ENCODE measurements at places on chromosomes 5 and 9. TPM values are rescaled to one million over a fixed set of nuclear protein-coding genes. Genes with fewer than 3 reads are reported as not detected.
A peak's percentile ranks its signal among the peaks of the same experiment; 100 is the strongest.

DNA sequence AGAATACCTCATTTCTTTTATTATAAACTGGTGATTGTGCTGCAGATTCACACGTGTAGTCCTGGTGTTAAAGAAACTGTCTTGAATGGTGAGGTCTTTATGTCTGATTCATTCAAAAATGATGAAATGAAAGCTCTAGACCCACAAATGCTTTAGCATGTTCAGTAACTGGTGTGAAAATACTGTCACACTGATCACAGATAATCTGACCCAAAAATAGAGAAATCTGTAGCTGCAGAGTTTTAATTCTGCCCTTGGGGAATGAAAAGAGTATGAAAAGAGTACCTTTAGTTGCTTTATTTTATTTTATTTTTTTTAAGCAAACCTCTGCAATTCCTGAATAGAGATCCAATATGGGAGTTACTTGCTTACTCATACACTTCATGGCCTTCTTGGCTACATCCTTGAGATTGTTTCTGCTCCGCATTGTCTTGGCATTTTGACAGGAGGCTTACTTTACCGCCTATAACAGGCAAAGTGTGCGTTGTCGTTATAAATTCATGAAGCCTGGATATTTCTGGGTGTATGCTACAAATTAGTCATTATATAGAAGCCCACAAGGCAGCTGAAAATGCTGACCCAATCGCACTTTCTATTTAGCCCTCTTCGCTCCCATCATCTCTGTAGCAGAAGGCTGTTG, 2.7 kb downstream of the RGMB start:
- H3K36me3 ChIP-seq: no peaks in the 10 kb centered on the region
- peaks cover 42% of the 10 kb centered on the region for H3K27me3 ChIP-seq
- H3K27ac ChIP-seq: no peak overlapping the region
- H3K4me1 ChIP-seq: peaks cover 24% of the 10 kb centered on the region
- no peak for DNase-seq

GRCh38 chr5:16554110-16554509, 62.7 kb downstream of the RETREG1 start:
- no peak overlapping the region for H3K27ac ChIP-seq
- no peak overlapping the region for H3K4me3 ChIP-seq
- no peak for DNase-seq
- H3K27me3 ChIP-seq: no peaks in the 10 kb centered on the region
- H3K36me3 ChIP-seq: no peaks in the 10 kb centered on the region
- no peaks in the 10 kb centered on the region for H3K4me1 ChIP-seq

Gene GPR151
- not detected for total RNA-seq

GRCh38 chr5:35773967-35774366, 82.7 kb upstream of the IL7R start:
- H3K4me3 ChIP-seq: no peak overlapping the region
- no peak for DNase-seq
- H3K27me3 ChIP-seq: no peaks in the 10 kb centered on the region
- H3K36me3 ChIP-seq: no peaks in the 10 kb centered on the region

DNA sequence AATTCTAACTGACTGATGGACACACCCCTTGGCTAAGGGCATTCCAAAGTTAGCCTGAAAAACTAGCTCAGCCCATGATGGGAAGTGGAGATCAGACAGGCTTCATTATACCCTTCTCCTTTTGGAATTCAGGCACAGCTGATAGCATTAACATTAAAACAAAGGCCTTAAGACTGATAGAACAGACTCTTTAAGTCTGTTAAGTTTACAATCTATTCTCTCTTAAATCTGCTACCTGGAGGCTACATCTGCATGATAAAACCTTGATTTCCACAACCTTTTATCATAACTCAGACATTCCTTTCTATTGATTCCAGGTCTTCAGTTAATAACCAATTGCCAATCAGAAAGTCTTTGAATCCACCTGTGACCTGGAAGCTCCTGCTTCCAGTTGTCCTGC, 281.4 kb downstream of the TUSC1 start:
- H3K36me3 ChIP-seq: no peaks in the 10 kb centered on the region
- no peak overlapping the region for H3K4me3 ChIP-seq
- H3K27ac ChIP-seq: no peak overlapping the region
- H3K27me3 ChIP-seq: no peaks in the 10 kb centered on the region
- no peaks in the 10 kb centered on the region for H3K4me1 ChIP-seq

Gene FOXD4L3
- total RNA-seq: not detected

Gene SLC6A18
- not detected for total RNA-seq

- no peak overlapping the region for H3K27ac ChIP-seq
- no peaks in the 10 kb centered on the region for H3K4me1 ChIP-seq
- H3K36me3 ChIP-seq: no peaks in the 10 kb centered on the region
- H3K27me3 ChIP-seq: no peaks in the 10 kb centered on the region
Measured at GRCh38 chr5:163306421-163306820, 131.0 kb upstream of the CCNG1 start.

- H3K36me3 ChIP-seq: no peaks in the 10 kb centered on the region
- DNase-seq: no peak
- no peaks in the 10 kb centered on the region for H3K4me1 ChIP-seq
- H3K4me3 ChIP-seq: no peak overlapping the region
Measured at GRCh38 chr9:71587576-71588362, 180.5 kb downstream of the CEMIP2 start.

- H3K4me3 ChIP-seq: no peak overlapping the region
- H3K36me3 ChIP-seq: no peaks in the 10 kb centered on the region
- H3K4me1 ChIP-seq: no peaks in the 10 kb centered on the region
- no peaks in the 10 kb centered on the region for H3K27me3 ChIP-seq
Measured at GRCh38 chr9:108953983-108954574, 19.9 kb downstream of the ABITRAM start.

DNA sequence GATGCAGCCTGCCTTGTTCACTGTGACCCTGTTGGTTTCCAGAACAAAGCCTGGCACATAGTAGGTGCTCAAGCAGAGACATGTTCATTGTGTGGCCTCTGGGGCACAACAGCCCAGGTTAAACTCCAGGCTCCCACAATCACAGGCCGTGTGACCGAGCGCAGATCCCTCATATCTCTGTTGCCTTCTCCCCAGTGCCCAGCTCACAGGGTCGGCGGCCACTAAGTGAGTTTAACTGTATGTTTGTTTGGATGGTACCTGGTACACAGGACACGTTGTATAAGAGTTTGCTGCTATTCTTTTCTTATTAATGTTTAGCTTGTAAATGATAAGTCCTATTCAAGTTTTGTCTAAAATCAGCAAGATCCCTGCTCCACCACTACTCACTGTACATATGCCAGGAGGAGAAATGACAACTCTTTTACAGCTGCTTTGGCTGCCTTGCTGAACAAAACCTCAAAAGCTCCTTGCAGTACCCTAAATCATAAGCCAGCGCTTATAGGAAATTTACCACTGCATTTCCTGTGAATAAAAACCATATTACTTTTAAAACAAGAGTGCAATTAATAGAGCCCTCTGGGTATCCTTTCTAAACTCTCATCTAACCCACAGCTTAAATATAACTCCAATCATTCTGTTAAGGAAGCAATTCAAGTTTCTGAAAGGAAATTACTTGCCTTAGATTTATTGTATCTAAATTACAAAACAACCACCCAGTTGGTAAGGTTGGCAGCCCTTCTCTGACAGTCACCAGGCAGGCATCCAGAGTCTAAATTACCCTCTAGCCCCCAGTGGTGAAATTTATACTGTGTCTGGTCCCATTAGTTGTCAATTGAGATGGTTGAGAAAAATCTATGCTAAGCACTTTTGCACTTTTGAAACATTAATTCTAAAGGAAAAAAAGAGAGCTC, 379.4 kb downstream of the SEMA5A start:
- DNase-seq: no peak
- no peaks in the 10 kb centered on the region for H3K4me1 ChIP-seq
- no peaks in the 10 kb centered on the region for H3K27me3 ChIP-seq
- no peak overlapping the region for H3K4me3 ChIP-seq

Gene BARX1
- not detected for total RNA-seq

DNA sequence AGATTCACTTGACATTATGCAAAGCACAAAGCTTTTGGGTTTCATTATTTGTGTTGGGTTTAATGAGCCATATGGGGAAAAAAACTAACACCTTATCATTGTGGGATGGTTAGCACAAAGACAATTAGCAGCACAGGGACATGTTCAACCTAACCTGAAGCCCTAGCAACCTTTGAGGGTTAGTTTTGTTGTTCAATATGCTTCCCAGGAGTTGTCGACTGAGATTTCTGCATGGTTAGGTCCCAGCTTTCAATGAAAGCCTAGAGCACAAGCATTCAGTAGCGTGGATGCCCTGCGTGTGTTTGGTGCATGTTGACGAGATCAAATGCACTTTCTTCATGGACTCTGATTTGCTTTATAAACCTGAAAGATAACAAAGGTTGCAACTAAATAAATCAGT, 565.2 kb upstream of the TLE4 start:
- H3K4me1 ChIP-seq: no peaks in the 10 kb centered on the region
- no peak overlapping the region for H3K4me3 ChIP-seq
- no peak for DNase-seq
- H3K36me3 ChIP-seq: no peaks in the 10 kb centered on the region
- H3K27ac ChIP-seq: no peak overlapping the region

DNA sequence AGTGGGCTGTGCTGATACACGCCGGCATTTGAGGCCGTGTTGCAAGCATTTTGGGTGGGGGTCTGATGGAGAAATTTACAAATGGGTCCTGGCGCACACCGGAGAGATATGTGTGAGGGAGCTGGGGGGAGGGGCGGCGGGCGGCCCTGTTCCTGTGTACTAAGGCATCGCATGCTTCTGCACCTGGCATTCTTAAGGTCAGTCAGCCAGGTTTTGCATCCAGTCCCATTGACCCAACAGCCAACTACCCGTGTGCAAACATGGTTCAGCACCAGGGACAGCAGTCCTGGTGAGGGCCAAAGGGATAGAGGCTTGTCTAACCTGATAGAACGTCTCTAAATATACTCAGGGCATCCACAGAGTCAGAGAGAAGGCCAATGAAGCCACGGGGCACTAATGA, 839 bp downstream of the GABRG2 start:
- H3K27me3 ChIP-seq: no peaks in the 10 kb centered on the region
- no peaks in the 10 kb centered on the region for H3K36me3 ChIP-seq
- H3K27ac ChIP-seq: no peak overlapping the region

Gene OCLN
- total RNA-seq: 1.8 TPM

- H3K27ac ChIP-seq: no peak overlapping the region
- H3K4me1 ChIP-seq: no peaks in the 10 kb centered on the region
- DNase-seq: no peak
- H3K36me3 ChIP-seq: no peaks in the 10 kb centered on the region
- H3K27me3 ChIP-seq: peaks cover 22% of the 10 kb centered on the region
Measured at GRCh38 chr5:181118369-181118768, 12.6 kb downstream of the OR2V1 start.

GRCh38 chr5:67870662-67871061, 344.9 kb upstream of the PIK3R1 start:
- no peak overlapping the region for H3K4me3 ChIP-seq
- H3K27me3 ChIP-seq: no peaks in the 10 kb centered on the region
- H3K27ac ChIP-seq: no peak overlapping the region

- H3K27me3 ChIP-seq: peaks cover 13% of the 10 kb centered on the region
- no peak overlapping the region for H3K4me3 ChIP-seq
- no peak overlapping the region for H3K27ac ChIP-seq
Measured at GRCh38 chr9:132596200-132596599, 13.8 kb downstream of the BARHL1 start.

Gene RLN1
- total RNA-seq: 1.5 TPM

Gene GDF9
- total RNA-seq: 0.57 TPM

DNA sequence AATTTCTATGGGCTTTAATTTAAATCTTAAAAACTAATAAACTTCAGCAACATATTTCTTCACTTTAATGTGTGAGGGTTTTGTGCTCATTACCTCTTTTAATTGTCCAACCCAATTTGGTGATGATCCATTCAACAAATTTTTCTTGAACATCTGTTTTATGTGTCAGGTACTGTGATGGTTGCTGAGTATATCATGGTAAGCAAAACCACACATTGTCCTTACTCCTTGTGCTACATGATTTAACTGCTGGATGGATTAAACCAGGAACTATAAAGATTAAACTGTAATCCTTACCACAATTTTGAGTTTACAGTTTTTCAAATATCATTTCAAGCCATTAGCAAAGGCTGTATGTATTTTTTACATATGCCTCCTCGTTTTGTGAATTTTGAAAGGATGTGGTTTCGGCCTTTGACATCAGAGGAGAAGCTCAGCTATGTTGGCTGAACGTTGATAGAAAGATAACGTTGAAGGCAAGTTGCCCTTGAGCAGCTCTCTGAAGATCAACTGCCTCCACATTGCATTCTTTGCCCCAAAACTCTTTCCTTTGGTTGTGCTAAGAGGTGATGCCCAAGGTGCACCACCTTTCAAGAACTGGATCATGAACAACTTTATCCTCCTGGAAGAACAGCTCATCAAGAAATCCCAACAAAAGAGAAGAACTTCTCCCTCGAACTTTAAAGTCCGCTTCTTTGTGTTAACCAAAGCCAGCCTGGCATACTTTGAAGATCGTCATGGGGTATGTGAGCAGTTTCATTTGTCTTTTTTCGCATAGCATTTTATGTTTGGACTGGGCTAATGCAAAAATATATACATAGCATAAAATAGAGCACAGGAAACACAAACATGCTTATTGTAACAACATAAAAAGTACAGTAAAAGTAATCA, at the start of gene ITK:
TSS of gene ITK (plus strand) at position 467 of the 891 bp plus-strand sequence. CDS start at position 605, 138 bp downstream.
- H3K4me1 ChIP-seq: peaks cover 21% of the 10 kb centered on the region
- no peaks in the 10 kb centered on the region for H3K27me3 ChIP-seq
- H3K4me3 ChIP-seq: peak within 1 kb of the TSS; percentile 61
- peak within 1 kb of the TSS; percentile 91 for H3K27ac ChIP-seq
- DNase-seq: peak; percentile 27

Gene CCNI2
- total RNA-seq: 0.23 TPM

Gene PCDHA5
- not detected for total RNA-seq

Gene FAM169A
- 28.0 TPM for total RNA-seq

Gene GPR21
- total RNA-seq: not detected

Measured in natural killer cell (primary cell).